Fibroblast of lung (primary cell): ENCODE measurements at places on chromosomes 2 and 18. TPM values are rescaled to one million over a fixed set of nuclear protein-coding genes. Genes with fewer than 3 reads are reported as not detected.
A peak's percentile ranks its signal among the peaks of the same experiment; 100 is the strongest.

Gene DYSF
- total RNA-seq = under 0.01 TPM in 1 of 2 replicates, not detected in the other

Gene IL1R1
- total RNA-seq = 110 and 173 TPM in 2 replicates

Gene HNMT
- 139 and 163 TPM in 2 replicates for total RNA-seq

Gene DCDC2C
- not detected in 2 replicates for total RNA-seq

Gene C2orf66
- 0.17 and 0.26 TPM in 2 replicates for total RNA-seq

Gene NAT8
- not detected in 2 replicates for total RNA-seq

DNA sequence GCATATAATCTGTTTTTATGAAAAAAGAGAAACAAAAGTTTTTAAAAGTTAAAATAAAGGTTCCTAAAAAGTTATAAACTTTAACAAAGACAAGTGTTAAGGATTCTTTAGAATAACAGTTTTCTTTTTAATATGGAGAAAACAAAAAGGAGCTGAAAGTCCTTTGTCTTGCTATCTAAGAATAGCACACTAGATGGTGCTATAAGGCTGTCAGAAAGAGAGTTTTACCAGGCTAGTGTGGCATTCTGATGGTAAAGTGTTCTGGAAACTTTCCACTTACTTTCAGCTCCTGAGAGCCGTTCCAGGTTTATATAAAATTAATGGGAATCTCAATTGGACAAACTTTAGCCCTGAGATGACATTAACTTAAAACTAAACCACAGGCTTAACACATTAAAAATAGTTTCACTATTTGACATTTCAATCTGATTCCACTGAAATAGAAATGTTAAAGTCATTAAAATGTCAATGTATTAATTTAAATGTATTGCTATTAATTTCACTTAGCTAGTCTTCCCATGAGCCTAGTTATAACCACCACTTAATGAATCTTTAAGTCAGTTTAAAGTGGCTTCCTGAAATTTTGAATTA, 3.7 kb downstream of the FBXO48 start:
- DNase-seq = peak; percentile 46

GRCh38 chr18:45774065-45774521, 50.1 kb downstream of the SLC14A1 start:
- DNase-seq = peak; percentile 72

GRCh38 chr18:9422816-9423519, 52.3 kb upstream of the RALBP1 start:
- no peak for DNase-seq

GRCh38 chr2:85324639-85325465, 2.9 kb downstream of the TGOLN2 start:
- peak; percentile 35 for DNase-seq

- DNase-seq = peak; percentile 74
Observed at GRCh38 chr2:240557808-240558207, at the start of gene ANKMY1. Gene ANKMY1, minus strand, starts transcription at chr2:240557988. Its CDS starts 653 bp downstream, at chr2:240557335.

- no peak for DNase-seq
Observed at GRCh38 chr2:118356051-118356450, 267.8 kb downstream of the INSIG2 start.

DNA sequence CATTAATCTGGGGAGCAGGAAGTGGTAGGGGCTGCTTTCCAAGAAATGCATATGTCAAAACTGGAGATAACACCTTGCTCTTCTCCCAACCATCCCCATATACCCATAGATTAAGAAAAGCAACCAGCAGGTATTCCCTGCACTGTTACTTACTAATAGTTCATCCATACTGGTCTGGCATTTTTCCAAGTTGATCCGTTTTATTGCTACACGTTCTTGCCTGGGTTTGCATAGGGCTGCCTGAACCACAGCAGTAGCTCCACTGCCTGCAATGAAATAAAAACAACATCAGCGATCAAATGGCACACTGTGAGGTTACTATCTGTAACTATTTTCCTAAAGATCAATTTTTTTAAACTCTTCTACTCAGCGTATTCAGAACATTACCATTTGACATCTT, 65.6 kb downstream of the STK39 start:
- DNase-seq = no peak

- DNase-seq = no peak
Observed at GRCh38 chr2:156380117-156380645, 47.7 kb upstream of the NR4A2 start.

GRCh38 chr2:98665677-98666076, 57.3 kb downstream of the UNC50 start:
- no peak for DNase-seq

DNA sequence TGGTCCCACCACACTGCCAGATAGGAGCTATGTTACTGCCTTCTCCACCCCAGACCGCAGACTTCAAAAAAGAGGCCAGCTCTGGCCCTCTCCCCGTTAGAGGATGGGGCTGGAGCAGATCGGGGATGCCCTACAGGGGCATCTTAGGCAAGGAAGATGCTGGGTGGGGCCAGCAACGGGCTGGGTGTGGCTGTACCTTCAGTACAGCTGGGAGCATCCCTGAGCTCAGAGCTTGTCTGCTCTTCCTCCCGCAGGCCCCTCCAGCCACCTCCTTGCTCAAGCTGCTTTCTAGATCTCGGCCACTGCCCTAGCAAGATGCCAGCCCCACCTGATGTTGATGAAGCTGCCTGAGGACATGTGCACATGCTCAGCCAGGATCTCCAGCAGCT, 9.8 kb downstream of the PTPRN start:
- DNase-seq = no peak

DNA sequence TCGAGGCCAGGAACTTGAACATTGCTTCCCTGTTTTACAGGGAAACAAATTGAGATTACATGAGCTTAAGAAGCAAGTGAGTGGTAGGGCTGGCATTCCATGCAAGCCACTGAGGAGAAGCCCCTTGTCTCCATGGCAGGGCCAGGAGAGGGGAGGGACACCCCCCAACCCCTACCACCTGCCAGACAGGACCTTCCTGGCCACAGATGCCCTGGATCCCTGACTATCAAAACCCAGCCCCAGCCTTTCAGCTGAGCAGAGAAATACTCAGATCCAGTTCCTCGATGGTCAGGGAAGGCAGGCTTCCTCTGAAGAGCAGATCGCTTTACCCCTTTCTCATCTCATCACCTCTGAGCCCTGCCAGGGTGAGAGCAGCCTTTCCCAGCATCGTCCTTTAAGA, 53.8 kb upstream of the ALPP start:
- no peak for DNase-seq
